Activated CD4-positive, alpha-beta T cell treated with anti-CD3 and anti-CD28 coated beads for 48 hours (primary cell): ENCODE measurements at places on chromosomes 4 and X.

GRCh38 chr4:103424853-103425252, 226.7 kb upstream of the CENPE start:
- DNase-seq: no peak

- DNase-seq: peak; percentile 54
Measured at GRCh38 chr4:88211473-88212252, 53.2 kb upstream of the ABCG2 start.

DNA sequence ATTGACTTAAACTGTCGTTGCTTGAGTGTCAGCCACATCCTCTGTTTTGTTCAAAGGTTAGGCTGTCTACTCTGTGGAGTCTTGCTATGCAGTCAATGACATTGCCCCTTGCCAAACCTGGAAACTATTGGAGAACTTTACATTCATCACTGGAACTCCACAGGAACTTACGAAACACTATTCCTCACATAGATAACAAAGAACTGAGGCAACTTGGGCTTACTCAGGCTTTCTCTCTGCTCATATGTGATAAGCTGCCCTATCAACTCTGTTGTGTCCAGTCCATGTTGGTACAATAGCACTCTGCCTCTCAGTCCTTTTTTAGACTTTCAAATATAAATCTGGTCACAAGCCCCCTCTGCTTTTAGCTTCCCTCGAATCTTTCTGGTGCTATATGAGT, 9.4 kb downstream of the NPY5R start:
- no peak for DNase-seq

- no peak for DNase-seq
Measured at GRCh38 chr4:110793890-110794554, 171.1 kb upstream of the PITX2 start.

DNA sequence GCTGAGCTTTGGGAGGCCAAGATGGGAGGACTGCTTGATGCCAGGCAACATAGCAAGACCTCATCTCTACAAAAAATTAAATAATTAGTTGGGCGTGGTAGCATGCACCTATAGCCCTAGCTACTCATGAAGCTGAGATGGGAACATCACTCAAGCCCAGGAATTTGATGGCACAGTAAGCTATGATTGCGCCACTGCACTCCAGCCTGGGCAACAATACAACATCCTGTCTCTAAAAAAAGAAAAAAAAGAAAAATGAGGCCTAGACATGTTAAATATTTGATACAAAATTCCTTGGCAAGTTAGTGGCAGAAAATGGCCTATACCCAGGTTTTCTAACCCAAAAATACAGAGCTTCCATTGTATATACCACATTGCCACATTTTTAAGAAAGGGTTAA, 88.1 kb upstream of the MAB21L2 start:
- no peak for DNase-seq

GRCh38 chr4:9602389-9602914, 158.2 kb downstream of the DEFB131A start:
- no peak for DNase-seq

GRCh38 chr4:165609653-165610052, 230.8 kb downstream of the CPE start:
- no peak for DNase-seq

DNA sequence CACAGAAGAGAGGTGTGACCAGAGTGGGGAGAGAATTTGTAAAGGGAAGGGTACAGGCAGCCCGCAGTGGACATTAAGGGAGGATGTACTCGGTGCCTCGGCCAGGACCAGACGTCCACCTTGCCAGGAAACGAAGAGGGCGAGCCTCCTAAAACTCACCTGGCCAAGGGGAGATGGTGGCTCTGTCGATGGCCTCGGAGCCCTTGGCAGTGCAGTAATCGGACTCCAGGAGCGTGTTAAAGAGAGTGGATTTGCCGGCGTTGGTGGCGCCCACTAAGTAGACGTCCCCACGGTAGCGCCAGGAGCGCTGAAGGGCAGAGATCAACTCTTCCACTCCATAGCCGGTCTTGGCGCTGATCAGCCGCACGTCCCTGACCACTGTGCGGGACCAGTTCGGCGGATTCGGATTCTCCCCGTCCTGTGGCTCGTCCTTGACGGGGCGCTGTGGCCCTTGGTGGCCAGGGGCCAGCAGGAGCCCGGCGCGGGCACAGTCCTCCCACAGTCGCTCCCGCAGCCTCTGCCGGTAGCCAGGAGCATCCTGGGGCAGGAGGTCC, 1.0 kb downstream of the NOA1 start:
- DNase-seq: peak; percentile 23

DNA sequence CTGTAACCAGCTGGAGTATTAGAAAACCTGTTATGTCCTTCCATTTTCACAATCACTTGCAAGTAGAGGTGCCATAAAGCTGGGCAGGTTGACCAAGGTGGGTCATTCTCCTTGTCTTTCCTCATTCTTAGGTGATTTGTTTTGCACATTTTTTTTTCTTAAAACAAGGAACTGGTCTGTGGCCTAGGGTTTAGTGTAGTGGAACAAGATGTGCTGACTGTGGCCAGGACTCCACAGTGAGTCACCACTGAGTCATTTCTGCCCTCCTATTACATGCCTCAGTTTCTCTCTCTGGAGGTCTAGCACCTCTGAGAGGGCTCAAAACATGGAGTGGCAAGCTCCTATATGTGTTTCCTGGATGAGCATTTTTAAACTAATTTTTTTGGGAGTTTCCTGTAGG, 355.9 kb downstream of the GPM6A start:
- DNase-seq: no peak

DNA sequence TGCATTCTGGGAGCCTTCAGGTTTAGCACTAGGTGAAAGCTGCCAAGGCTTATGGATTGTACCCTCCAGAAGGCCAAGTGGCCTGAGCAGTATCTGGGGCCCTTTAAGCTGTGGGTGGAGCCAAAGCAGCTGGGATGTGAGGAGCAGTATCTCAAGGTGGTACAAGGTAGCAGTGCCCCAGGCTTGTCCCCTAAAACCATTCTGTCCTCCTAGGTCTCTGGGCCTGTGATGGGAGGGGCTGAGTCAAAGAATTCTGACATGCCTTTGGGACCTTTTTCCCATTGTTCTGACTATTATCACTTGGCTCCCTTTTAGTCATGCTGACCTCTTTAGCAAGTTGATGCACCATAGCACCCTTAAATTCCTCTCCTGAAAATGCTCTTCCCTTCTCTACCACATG, 99.1 kb upstream of the TSPAN7 start:
- no peak for DNase-seq

DNA sequence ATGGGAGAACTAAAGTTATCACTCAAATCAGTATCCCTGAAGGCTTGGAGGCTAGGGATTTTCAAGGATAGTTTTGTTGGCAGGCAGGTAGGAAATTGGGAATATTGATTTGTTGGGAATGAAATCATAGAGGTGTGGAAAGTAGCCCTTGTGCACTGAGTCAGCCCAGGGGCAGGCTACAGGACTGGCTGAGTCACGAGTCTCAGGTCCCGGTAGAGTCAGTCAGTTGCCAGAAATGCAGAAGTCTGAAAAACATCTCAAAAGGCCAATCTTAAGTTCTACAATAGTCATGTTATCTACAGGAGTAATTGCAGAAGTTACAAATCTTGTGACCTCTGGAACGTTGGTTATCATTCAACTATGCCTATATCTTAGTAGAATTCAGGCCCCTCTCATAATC, 153.1 kb downstream of the GC start:
- no peak for DNase-seq

- DNase-seq: no peak
Measured at GRCh38 chrX:147764868-147765267, 146.9 kb upstream of the FMR1 start.

GRCh38 chr4:26133840-26134239, 187.0 kb upstream of the RBPJ start:
- no peak for DNase-seq

DNA sequence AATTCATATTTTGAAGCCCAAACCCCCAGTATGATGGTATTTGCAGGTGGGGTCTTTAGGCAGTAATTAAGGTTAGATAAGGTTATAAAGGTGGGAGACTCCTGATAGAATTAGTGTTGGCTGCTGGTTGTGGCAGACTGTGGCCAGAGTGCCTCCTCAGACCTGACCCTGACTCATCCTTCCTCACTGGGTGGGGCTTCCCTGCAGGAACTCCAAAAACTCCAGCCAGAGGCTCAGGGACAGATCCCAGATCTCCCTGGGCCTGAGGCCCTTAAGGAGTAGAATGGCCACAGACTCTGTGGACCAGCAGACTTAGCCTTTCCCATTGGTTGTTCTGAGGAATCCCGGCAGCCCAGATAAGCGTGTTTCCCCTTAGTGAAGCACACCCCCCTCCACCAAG, 463.0 kb upstream of the CPEB2 start:
- DNase-seq: no peak

GRCh38 chr4:28842271-28842670, 1877.9 kb upstream of the PCDH7 start:
- DNase-seq: no peak

- no peak for DNase-seq
Measured at GRCh38 chr4:67465032-67465762, 80.1 kb downstream of the CENPC start.
